Heart right ventricle (tissue), 16 donors: ENCODE measurements at places on chromosomes 3 and 15.

GRCh38 chr15:44216958-44217357 lies 21.9 kb upstream of the FRMD5 start:
- DNase-seq: no peak

GRCh38 chr15:101204739-101205535 lies 46.9 kb downstream of the CHSY1 start:
- no peak for DNase-seq

GRCh38 chr3:120090422-120090821 lies 3.8 kb downstream of the GSK3B start:
- DNase-seq: no peak

DNA sequence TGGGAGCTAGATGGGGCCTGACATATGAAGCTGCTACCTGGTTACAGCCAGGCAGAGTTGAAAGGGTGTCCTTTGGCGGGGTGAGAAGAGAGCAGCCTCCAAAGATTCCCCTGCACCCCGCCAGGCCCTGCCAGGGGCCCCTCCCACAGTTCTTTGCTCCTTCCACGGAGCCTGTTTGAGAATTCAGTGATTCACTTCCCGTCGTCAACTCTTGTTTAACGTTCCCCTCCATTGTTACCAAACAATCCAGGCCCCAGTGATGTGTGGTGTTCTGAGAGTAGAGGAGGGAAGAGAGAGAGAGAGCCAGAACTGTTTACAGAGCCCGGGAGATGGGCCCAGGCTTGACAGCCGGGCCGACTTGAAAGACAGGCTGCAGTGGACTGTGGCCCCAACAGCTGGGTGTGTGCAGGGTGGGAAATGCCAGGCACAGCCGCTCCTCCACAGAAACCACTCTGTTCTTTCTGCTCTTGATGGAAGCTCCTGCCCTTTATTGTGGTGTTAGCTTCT lies 81.5 kb downstream of the SMAD3 start:
- DNase-seq: peak; percentile 62

DNA sequence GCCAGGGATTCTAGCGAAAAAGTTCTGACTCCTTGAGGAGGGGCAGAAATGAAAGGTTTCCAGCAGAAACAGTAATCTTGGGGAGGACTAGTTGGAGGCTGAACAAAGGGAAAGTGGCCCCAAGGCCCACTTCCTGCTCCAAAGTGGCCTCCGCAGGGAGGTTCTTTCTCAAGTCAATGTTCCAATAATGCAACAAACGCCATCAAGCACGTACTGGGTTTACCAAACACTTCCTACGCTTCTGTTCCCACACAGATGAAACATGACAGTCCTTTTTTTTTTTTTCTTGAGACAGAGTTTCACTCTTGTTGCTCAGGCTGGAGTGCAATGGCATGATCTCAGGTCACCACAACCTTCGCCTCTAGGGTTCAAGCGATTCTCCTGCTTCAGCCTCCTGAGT lies 9.6 kb upstream of the RCCD1 start:
- DNase-seq: no peak

DNA sequence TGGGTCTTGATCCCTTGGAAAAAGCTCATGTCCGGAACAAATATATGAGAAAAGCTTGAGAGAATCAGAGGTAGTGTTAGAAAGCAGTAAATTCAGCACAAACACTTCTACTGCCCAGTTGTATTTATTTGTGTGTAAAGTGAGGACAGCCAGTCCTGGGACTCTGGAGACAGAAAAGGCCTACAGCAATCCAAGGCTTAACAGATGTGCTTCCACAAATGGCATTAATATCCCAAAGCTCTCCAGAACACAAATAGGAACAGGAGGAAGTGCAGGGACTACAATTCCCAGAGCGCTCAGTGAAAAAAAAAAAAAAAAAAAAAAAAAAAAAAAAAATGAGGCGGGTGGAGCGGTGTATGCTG lies 390 bp upstream of the AP2M1 start:
- DNase-seq: no peak

- DNase-seq: no peak
Measured at GRCh38 chr3:132854856-132855535, 132.8 kb upstream of the NPHP3 start.

DNA sequence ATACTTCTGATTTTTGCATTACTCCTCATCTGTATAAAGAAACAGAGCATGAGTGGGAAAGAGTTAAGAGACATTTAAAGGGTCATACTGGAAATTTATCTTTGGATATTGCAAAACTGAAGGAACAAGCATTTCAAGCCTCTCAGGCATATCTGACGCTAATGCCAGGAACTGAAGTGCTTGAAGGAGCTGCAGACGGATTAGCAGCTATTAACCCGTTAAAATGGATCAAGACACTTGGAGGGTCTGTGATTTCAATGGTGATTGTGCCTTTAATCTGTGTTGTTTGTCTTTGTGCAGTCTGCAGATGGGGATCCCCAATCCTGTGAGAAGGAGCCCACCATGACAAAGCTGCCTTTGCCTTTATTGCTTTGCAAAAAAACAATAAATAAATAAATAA lies 202.5 kb upstream of the UBE3A start:
- no peak for DNase-seq

GRCh38 chr3:194277786-194278130 lies 73.4 kb downstream of the CPN2 start:
- DNase-seq: peak; percentile 67

DNA sequence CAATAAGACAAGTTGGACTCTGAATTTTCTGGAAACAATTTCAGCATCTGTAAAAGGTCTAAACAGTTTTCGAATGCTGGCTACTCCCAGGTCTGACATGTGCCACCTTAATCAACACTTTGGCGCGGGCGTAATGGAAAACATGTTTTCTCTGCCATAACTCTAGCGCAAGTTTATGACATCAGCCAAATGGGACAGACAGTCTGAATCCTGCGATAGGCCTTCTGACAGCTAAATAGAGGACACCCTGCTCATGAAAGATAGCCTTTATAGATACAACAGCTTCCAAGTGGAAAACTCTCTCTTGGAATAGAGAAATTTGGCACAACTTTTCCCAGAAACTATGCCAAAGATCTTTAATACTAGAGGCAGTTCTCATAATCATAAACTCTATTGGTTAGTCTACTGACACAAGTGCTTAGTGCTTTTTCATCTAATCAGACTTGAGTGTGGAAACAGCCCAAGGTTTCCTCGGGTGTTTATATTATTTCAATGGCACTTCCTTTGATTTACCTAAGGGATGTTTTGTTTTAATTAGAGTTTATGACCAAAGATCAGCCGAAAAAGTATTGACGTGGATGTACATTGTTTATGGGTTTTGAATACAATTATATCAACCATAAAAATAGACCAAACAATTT lies 120.1 kb upstream of the DPH6 start:
- peak; percentile 32 for DNase-seq
